Mesenteric fat pad (tissue), 1 donor: ENCODE measurements at places on chromosomes 3 and 15. TPM values are rescaled to one million over a fixed set of nuclear protein-coding genes. Genes with fewer than 3 reads are reported as not detected.

- DNase-seq: no peak
Measured at GRCh38 chr3:22959593-22959992, 243.5 kb upstream of the UBE2E2 start.

- DNase-seq: no peak
Measured at GRCh38 chr3:108131475-108132134, 40.8 kb upstream of the CD47 start.

GRCh38 chr3:98557324-98558010, 25.7 kb downstream of the GPR15 start:
- no peak for DNase-seq

The ITIH3 gene
- 0.71 TPM for total RNA-seq

- DNase-seq: no peak
Measured at GRCh38 chr15:53910236-53910849, 67.9 kb upstream of the UNC13C start.

- no peak for DNase-seq
Measured at GRCh38 chr3:186024210-186024609, 84.7 kb downstream of the ETV5 start.

GRCh38 chr3:1235526-1236120, 142.8 kb downstream of the CNTN6 start:
- no peak for DNase-seq

GRCh38 chr15:76791511-76791910, 113.6 kb downstream of the SCAPER start:
- no peak for DNase-seq
